ENCODE measurements at places on chromosomes 4 and X.

GRCh38 chr4:917466-917865, 14.7 kb downstream of the GAK start:
- no peak for DNase-seq

DNA sequence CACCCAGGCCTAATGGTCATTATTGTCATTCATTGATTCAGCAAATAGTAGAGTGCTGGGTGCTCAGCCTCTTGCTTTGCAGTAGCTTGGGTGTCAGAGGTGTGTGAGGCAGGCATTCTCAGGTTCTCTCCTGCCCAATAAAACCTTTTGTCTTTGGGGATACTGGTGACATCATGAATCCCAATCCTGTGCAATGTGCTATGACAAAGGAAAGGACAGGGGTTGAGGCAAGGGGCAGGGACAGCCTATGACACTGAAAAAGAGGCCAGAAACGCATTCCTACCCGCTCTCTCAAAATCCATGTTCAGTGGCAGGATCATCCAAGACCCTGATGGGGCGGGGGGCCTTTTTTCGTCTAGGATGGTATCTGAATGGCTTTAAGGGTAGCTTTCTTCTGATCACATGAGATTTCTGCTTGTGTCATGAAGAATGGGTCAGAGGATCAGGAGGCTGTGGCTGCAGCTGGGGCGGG, 1.5 kb upstream of the FAM193A start:
- DNase-seq, result peak; percentile 11

- DNase-seq, result peak; percentile 54
These were observed 126.8 kb downstream of the IRF2 start for GRCh38 chr4:184347251-184348239.

GRCh38 chrX:42119076-42119475, 195.7 kb upstream of the CASK start:
- DNase-seq, result peak; percentile 34

DNA sequence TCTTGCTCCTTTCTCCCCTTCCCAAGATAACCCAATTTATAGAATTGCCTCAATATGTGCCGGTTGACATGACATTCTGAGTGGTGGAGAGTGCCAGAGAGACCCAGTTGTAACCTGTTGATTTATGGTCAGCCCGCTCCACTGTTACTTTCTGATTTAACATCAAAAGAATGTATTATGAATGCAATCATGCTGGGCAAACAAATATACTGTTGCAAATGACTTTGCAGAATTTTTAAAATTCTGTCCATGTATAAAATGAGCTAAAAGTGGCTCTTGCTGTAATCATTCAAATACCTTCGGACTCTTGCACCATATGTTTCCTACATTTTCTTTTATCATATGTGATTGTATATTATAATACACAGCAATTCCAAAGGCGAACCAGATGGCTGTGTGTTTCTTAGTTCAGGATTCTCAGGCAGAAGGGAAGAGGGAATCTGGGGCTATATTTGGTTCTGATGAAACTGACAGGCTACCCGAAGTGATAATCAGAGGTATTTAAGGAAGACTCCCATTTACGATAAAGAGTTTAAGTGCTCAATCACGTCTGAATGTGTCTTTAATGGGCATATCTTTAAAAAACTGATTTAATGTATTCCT, 131.7 kb downstream of the CLCN4 start:
- DNase-seq, result peak; percentile 28

DNA sequence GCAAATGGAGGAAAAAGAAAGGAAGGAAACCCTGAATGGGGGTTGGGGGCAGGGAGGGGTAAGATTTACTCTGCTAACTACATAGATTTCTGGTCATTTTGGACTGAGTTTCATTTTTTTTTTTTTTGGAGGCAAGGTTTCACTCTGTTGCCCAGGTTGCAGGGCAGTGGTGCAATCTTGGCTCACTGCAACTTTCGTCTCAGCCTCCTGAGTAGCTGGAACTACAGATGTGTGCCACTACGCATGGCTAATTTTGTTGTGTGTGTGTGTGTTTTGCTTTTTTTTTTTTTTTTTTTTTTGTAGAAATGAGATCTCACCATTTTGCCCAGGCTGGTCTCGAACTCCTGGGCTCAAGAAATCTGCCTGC, 223.5 kb downstream of the APBB2 start:
- DNase-seq, result no peak

DNA sequence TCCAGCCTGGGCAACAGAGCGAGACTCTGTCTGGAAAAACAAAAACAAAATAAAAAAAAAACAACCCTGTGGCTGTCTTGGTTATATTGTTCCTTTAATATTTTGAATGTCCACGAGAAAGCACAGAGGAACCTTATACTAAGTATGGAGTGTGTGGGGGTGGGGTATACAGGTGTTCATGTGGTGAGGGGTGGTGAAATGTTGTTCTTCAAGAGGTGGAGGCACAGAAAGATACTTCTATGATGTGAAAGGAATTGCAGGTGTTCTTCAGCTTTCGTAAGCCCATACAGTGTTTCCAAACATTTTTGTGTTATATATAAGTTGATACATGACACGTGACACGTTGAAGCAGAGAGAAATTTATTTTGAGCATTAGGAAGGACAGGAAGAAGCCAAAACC, 46.4 kb downstream of the SLC9A6 start:
- DNase-seq, result no peak

- DNase-seq, result no peak
These were observed 689.8 kb downstream of the KCTD8 start for GRCh38 chr4:43758836-43759235.

DNA sequence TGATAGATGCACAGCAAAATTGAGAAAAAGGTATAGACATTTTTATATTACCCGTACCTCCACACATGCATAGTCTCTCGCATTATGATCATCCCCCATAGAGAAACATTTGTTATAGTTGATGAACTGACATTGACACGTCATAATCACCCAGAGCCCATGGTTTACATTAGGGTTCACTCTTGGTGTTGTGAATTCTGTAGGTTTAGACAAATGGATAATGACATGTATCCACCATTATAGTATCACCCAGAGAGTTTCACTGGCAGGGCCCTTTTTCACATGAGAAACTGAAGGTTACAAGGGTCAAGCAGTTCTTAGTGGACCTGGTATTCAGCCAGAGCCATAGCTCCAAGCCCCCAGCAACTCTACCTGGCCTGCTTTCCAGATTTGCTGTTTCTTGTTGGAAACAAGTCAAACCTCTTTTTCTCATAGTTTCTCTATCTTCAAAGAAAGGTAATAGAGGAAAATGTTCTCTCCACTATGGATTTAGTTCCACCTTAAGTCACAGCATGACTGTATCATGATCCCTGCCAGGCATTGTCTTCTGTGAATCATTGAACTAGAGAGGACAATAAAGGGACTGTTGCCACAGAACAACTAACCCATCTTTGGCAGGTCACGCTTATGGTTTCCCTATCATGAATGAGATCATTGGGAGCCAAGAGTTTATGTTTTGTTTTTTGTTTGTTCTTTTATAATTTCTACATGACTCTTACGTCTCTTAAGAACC, 64.0 kb downstream of the HHIP start:
- DNase-seq, result peak; percentile 44

All from fibroblast of skin of right quadriceps (primary cell).